Gastrocnemius medialis (tissue), 4 donors: ENCODE measurements at places on chromosomes 1 and 21.

GRCh38 chr1:59999006-59999405 lies 72.4 kb upstream of the CYP2J2 start:
- DNase-seq, result no peak

DNA sequence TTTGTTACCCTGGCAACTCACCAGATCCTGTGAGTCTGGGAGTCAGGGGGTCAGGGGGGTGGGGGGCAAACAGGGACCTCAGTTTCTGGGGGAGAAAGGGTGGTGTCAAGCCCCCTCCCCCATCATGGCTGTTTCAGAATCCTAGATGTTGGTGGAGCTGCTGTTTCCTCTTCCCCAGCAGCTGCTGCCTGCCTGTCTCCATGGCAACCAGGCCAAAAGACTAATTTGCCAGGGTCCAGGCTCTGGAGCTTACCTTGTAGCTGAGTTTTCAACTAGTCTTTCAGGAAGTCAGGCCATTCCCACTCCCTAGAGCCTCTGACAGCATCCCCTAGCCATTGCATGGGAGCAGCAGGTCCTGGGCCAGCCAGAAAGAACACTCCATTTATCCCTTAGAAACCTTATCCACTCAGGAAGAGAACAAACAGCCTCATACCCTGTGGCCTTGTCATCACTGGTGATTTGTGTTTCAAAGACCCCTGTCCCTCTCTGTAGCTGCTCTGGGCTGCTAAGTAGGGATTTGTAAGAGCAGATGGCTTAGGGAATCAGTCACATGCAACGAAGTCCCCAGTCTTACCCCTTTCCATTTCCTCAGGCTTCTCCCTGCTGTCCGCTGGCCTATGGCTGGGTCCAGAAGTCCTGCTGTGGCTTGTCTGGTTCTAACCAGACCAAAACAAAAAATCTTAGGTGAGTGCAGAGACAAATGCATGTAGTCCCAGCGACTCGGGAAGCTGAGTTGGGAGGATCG lies 21.5 kb upstream of the STMN1 start:
- DNase-seq, result no peak

GRCh38 chr1:185566995-185567394 lies 167.2 kb upstream of the HMCN1 start:
- DNase-seq, result no peak

DNA sequence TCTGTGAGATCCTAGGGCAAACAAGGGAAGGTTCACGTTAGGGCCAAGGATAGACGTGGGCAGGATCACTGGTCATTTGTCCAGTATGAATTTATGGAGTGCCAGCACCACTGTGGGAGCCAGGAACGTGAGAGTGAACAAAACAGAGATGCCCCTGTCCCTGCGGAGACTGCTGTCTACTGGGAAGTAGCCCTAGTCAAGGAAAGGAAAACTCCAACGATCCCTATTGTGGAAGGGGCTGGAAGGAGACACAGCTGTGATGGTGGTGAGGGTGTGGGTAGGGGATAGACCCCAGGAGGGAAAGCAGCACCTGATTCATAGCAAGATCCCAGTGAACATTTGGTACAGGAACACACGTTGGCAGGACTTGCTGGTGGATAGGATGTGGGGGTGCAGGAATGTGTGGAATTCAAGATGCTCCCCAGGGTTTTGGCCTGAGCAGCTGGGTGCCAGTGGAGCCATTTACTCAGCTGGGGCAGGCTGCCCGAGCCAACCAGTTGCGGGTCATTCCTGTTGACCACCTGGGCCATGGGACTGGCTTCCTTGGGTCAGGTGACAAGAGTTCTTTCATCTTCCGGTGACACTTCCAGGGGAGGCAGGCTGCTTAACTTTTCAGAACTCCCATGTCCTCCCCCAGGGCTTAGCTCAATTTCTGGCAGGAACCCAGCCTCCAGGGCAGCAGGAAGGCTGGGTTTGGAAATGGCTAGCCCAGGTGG lies 1.2 kb upstream of the ATP13A2 start:
- no peak for DNase-seq

DNA sequence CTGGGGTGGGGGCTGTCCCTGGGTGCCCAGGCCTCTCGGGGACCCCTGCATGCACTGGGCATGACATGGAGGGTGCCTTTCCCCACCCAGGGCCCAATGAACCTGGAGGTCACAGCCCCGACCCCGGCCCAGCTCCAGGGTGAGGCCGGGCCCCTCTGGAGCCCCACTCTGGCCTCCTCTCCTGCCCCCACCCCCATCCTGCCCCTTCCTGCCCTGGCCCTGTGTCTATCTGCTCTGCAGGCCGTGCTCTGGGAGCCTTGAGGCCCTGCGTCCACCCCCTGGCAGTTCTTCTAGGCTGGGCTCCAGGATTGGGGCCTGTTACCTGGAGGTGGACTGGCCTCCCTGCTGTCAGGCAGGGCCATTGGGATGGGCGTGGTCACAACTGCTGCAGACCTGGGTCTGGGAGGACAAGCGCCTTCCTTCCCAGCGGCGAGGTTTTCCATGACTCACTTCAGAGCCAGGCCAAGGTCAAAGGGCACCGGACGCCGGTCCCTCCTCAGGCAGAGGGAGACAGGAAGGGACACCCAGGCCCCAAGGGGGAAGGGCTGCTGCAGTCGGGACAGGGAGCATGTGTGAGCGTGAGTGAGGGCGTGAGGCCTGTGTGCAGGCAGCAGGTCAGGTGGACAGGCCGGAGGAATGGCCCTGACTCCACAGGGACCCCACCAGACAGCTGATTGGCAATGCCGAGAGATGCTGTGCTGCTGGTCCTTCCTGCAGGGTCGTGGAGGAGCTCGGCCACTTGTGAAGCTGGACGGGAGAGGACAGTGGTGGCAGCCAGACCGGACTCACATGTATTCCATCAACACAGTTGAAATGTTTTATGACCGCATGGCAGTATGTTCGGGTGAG lies 31.1 kb upstream of the POFUT2 start:
- peak; percentile 49 for DNase-seq

DNA sequence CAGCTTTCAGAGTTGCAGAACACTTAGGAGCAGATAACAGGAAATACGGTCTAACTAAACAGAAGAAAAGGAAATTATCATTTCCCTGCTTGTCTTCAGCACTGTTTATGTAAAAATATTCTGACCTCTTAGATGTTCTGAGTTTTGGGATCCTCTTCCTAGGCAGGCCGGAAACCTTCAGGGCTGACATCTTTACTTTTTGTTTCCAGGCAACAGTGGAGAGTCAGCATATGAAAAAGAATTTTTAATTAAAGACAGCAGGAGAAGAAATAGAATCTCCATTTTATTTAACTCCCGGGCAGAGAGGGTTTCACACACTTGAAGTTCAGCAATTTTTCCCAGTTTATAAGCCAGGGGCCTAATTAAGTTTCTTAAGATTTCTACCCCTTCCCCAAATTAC lies 5.1 kb upstream of the RIPPLY3 start:
- no peak for DNase-seq

GRCh38 chr1:40708750-40709099 lies 17.2 kb downstream of the NFYC start:
- no peak for DNase-seq

GRCh38 chr1:196678510-196678884 lies 26.7 kb downstream of the CFH start:
- DNase-seq, result no peak

DNA sequence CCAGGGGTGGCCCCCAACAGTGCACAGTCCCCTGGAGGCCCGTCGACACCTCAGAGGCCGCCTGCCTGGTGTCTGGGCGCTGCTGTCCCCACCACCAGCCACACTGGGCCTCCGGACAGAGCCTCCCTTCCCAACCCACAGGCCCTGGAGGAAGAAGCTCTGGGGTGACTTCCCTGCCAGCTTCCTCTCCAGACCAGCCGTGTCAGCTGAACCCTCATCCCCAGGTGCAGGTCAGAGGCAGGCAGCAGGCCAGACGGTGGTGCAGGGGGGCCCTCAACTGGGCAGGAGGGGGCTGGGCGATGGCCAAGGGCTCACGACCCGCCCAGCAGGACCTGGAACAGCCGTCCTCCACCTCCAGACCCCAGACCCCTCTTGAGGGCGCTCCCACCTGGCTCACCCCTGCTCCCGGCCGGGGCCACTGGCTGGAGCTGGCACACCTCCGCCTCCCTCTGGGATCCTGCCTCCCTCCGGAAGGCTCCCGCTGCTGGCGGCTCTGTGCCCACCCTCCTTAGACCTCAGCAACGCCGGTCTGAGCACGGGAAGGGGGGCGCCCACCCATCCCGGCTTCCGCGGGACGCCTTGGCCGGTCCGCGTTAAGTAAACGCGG lies 520 bp downstream of the TNFRSF18 start:
- no peak for DNase-seq

GRCh38 chr1:178527117-178527516 lies 14.2 kb downstream of the TEX35 start:
- no peak for DNase-seq

DNA sequence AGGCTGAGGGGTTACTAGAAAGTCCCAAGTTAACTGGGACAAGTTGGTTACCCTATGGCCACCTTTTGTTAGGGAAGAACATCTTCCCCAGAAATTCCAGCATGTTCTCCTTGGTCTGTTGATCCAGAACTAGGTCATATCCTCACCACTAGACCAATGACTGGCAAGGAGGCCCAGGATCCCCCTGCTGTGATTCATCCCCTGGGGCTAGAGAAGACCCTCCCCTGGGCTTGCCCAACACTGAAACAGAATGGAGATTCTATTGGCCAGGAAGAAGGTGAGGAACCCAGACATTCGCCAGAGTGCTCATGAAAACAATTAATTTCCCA lies 90.1 kb upstream of the SIM2 start:
- no peak for DNase-seq

- DNase-seq, result peak; percentile 76
Measured at GRCh38 chr1:201593200-201593921, 54.4 kb downstream of the NAV1 start.

GRCh38 chr1:38030596-38031512 lies 15.7 kb downstream of the POU3F1 start:
- DNase-seq, result no peak

DNA sequence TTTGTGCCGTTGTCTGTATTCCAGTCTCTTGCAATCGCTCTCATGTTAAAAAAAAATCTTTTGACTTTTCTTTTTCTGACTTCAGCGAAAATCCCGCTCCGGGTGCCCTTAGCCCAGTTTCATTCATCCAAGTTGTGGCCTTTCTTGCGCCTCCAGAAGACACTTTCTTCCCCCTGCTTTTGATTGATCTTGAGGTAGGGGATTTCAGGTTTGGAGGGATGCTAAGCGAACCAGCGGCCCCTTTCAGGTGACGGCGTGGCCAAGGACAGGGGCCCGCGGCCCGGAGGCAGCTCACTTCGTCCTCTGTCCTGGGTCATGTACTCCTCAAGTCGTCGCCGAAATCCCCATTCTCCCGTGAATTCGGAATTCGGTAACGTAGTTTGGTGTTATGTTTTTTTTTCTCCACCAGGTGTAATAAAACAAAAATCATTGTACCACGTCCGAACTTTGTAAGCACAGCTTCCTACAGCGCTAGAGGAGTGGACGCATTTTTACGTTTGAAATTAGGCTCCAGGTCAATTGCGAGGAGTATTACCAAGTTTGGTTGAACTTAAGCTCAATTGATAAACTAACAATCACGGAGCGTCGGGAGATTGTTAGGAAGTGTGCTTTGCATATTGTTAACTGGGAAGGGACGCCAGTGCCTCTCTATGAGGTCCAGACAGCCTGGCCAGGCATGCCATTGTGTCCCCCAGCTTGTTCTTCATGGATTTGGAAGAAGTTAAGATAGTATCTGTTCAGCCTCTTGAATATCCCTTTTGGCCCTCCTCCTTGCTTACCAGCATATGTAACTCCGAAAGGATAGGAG lies 1.1 kb downstream of the MRPS6 start:
- no peak for DNase-seq

GRCh38 chr1:1287288-1288110 lies 7.3 kb downstream of the SCNN1D start:
- no peak for DNase-seq

GRCh38 chr21:34035619-34036354 lies 37.6 kb upstream of the MRPS6 start:
- no peak for DNase-seq

GRCh38 chr1:38270849-38271633 lies 224.4 kb upstream of the POU3F1 start:
- DNase-seq, result no peak

DNA sequence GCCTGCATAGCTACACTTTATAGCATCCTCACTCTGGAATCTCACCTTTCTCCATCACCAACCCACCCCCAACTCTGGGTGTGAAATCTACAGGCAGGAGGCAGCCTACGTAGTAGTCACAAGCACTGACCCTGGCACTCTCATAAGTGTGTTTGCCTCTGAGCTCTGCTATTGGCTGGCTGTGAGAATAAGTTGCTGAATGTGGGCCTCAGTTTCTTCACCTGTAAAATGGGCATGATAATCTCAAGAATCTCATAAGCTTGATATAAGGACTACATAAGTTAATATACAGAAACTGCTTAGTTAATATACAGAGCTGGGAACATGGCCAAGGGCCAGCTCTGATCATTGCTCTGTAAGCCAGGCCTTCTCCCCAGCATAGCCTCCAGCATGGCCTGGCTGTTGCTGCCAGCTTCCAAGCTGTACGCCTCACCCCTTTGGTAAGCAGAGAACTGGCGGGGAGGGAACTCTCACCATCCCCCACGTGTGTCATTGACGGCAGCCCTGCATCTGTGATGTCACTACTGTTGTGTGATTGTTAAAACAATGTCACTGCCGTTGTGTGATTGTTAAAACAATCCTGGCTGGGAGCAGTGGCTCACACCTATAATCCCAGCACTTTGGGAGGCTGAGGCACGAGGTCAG lies 53.3 kb downstream of the SYF2 start:
- DNase-seq, result no peak

- no peak for DNase-seq
Measured at GRCh38 chr1:216807696-216808095, 84.5 kb upstream of the ESRRG start.

- DNase-seq, result no peak
Measured at GRCh38 chr1:241077386-241078147, 279.4 kb downstream of the RGS7 start.

GRCh38 chr1:1157426-1157913 lies 16.2 kb upstream of the TTLL10 start:
- peak; percentile 72 for DNase-seq

DNA sequence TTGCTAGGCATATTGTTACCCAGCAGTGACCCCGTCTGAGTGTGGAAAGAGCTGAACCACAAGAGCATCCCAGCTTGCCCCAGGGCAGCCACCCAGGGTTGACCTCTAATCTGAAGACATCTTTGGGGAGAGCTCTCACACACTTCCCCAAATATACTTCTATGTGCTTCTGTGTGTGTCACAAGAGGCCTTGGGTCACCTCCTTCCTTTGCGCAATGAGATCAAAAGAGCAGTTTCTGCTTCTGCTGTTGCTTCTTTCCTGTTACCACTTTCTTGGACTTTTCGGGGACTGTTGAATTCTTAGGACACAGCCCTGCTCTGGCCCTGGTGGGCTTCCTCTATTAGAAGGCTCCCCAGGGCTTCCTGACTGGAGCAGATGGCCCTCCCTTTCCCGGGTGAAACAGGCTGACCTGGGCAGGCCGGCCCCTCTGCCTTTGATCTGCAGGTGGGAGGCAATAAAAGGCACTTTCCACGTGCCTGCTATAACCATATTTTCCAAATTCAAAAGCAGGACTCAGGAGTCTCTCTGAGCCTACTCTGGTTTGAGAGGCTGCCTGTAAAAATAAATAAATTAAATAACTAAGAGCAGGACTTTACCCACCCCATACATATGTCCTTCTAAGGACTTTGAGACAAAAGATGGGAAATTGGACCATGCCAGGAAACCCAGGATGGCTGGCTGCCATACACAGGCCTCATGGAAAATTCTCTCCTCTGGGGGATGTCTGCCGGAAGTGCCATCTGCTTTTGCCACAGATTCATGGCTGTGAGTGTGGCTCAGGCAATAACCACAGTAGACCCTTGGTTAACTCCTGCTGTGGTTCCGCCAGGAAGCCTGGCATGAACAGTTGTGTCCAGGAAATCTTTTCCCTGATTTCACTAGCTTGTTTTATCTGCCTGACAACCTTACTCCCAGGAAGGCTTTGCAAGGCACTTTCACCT lies 28.3 kb upstream of the RCSD1 start:
- DNase-seq, result peak; percentile 43

- DNase-seq, result no peak
Measured at GRCh38 chr1:220483700-220484099, 44.2 kb upstream of the MARK1 start.
